NCI-H2029 treated with DMSO at 0.1 percent for 48 hours (cell line): ENCODE measurements at places on chromosomes 12 and 14.

DNA sequence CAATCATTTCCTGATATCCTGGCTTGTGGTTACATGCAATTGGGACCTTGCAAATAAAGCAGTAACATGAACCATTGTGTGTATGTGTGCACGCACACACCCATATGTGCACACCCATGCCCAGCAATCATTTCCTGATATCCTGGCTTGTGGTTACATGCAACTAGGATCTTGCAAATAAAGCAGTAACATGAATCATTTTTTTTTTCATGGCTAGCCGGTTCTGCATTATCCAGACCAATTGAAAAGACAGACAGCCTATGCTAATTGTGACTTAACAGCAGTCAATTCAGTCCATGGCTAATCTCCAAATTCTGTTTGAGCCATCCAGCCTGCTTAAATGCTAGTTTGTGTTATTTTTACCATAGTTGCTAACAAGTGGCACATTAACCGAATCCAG lies 134.3 kb downstream of the TTC7B start:
- DNase-seq: no peak

- no peak for DNase-seq
Observed at GRCh38 chr14:93715279-93715927, 72.9 kb downstream of the PRIMA1 start.

GRCh38 chr12:80708259-80708974 lies 983 bp downstream of the MYF6 start:
- no peak for DNase-seq

DNA sequence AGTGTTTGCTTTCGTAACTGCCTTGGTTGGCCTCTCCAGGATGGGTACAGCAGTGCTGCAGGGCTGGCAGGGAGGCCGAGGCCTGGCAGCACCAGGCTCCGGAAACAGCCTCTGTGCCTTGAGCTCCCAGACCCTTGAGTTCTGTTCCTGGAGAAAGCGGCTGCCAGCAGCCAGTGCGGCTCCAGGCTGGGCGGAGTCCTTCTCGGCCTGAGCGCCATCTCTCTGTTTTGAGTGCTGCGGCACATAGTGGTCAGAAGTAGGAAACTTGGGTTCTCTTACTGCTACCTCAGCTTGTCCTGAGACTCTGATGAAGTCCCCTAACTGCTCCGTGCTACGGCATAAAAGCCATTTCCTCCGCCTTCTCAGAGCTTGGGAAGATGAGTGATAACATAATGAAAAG lies 65.9 kb downstream of the KCNA1 start:
- DNase-seq: no peak

GRCh38 chr12:65787056-65787865 lies 37.0 kb upstream of the HMGA2 start:
- DNase-seq: no peak

DNA sequence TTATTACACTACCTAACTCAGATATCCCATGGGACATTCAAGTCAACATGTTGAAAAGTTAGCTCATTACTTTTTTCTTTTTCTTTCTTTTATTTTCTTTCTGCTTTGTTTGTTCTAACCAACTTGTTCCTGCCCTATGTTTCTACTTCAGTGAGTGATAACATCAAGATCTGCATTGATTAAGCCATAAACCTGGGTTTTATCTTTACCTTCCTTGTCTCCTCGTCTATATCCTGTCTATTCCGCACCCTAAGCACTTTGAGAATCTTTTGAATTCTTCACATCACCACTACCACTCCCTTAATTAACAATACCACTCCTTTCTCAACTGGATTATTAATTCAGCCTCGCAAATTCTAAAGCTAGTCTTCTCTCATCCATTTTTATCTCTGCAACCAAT lies 81.9 kb upstream of the AVPR1A start:
- DNase-seq: no peak

DNA sequence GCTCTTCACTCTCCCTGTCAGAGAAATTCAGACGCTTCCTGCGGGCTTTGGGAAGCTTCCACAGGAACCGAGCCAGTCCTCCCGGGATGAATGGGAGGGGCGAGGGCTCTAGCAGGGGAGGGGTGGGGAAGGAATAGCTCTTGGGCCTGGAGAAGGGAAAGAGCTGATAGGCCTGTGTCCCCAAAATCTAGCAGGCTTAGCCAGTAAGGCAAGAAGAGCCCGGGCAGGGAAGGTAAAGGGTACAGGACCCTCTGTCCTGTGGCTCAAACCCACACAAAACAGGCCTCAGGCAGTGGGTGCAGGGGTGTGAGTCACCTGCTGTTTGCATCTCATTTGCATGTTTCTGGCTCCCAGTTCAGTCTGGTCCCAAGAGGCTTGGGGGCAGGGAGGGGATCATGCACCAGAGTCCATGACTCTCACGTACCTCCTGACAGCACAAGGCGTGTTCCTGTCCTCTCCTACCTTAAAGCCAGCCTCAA lies 8.7 kb upstream of the SMUG1 start:
- DNase-seq: no peak

DNA sequence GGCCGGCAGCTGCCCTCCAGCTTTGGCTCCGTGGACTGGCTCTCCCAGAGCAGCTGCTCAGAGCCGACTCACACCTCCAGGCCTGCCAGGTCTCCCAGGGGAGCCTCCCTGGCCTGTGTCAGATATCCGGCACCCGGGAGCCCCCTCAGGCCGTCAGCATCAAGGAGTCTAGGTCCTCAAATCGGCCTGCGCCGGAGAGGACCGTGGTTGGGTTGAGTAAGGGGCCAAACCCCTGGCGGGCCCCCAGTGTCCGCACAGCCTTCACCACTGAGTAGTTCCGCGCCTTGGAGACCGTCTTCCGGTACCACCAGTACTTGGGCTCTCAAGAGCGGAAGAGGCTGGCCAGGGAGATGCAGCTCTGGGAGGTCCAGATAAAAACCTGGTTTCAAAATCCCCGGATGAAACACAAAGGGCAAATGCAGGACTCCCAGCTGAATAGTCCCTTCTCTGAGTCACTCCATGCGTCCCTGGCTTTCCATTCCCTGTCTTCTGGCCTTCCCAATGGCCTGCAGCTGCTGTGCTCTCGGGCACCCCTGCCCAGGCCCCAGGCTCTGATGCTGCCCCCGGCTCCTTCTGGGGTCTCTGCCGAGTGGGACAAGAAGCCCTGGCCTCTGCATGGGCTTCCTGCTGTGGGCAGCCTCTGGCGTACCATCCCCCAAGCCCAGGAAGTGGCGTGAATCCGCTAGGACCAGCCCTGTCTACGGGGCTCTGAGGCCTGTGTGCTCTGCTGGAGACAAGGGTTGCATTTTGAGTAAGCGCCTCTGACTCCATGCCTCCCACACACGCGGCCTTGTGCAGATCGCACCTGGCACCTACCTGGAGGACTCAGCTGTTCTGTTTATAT lies 245.1 kb upstream of the ATXN7L3B start:
- peak; percentile 20 for DNase-seq

GRCh38 chr12:112944024-112944690 lies 5.9 kb downstream of the OAS3 start:
- DNase-seq: no peak

- no peak for DNase-seq
Observed at GRCh38 chr12:115569345-115570068, 708.0 kb downstream of the MED13L start.

DNA sequence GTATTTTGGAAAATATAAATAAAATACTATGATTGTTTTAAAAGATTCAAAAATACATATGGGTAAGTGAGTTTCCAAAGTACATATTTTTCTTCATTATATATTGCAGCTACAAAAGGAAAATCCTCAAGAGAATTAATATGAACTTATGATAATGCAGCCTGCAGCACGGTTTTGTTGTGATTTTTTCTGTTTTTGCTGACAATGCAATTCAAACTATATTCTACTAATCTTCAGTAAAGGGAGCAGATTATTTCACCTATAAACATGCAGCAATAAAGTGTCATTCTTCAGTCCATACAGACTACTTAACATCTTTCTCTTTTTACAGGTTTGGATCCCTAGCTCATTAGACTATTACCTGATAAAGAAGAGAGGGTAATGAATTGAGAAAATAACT lies 582.1 kb upstream of the MGAT4C start:
- no peak for DNase-seq

GRCh38 chr12:131133015-131133905 lies 179.6 kb downstream of the ADGRD1 start:
- no peak for DNase-seq

DNA sequence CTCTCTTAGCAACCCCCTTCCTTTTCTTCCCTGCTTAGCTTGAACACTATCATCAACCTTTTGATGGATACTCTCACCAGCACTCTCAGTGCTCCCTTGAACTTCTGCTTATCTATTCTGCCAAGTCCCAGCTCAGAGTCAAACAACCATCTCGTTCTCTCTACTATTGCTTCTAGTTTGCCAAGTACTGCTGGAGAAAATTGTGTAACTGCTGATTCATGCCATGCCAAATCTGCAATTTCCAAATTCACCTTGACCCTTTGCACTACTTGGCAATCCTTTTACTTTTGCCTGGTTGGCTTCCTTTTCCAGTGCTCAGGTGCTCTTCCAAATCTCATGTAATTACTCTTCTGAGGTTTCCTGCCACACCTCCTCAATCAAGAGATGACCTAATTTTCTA lies 2.8 kb upstream of the CCDC196 start:
- no peak for DNase-seq

- DNase-seq: peak; percentile 79
Observed at GRCh38 chr12:109586385-109587296, 13.0 kb downstream of the MVK start.

GRCh38 chr12:130044991-130045621 lies 117.2 kb upstream of the FZD10 start:
- DNase-seq: peak; percentile 73

DNA sequence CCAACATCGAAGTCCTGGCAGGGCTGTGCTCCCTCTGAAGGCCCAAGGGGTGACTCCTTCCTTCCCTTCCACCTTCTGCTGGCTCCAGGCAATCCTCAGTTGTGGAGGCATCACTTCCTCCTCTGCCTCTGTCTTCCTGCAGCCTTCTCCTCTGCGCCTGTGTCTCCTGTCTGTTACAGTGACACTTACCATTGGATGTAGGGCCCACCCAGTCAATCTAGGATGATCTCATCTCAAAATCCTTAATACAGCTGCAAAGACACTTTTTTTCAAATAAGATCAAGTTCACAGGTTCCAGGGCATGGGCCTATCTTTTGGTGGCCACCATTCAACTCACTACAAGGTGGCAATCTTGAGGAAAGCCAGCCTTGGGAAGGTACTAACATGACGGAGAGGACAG lies 155.1 kb downstream of the ESRRB start:
- DNase-seq: no peak

DNA sequence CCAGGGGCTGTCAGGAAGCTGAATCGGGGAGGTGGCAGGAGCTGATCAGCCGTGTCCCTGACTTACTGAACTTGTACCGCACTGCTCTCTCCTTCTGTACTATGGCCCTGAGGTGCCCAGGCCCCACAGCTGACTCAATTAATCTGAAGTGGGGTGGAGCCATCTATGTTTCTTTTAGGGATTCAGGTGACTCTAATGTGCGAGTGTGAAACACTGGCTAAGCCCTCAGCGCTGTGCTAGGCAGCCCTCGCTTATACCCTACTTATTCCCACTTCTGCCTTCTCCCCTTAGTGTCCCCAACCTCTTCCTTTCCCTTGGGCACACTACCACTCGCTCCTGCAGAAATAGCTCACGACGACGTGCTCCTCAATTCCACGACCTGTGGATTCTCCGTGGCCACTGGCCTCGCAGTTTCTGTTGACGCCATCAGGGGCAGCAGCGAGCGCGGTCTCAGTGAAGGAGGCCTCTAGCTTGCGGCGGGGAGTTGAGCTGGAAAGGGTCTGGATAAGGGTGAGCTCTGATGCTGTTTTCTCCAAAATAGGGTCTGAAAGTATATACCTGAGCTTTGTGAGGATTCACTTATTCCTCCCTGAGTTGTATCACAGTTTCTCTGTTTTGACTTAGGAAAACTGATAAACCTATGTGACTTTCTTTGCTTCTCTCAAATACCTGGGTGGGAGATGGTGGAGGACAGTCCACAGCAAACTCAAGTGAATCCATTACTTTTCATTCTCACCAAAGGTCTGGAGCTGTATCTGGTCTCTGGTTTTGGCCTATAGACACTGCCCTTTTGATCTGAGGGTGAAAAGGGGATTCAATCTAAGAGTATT lies 167.6 kb downstream of the SLC41A2 start:
- DNase-seq: no peak

GRCh38 chr12:6280053-6280469 lies 30.4 kb upstream of the PLEKHG6 start:
- DNase-seq: no peak

- peak; percentile 37 for DNase-seq
Observed at GRCh38 chr12:46299851-46300250, 31.0 kb upstream of the SLC38A1 start.

GRCh38 chr12:104615048-104615561 lies 158.4 kb downstream of the CHST11 start:
- no peak for DNase-seq

DNA sequence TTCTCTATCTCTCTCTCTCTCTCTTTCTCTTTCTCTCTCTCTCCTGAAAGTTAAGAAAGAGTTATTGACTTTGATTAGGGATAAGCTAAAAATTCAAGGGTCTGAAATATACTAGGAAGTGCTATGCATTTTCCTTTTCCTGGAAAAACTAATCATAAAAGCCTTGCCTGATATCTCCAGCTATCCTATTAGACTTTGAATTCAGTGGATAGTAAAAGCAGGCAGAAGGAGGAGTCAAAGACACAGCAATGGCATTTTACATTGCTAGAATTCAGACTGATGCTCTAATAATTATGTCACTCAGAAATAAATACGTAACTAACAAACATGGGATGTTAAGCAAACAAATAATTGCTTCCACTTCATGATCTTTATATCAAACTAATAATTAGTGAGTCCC lies 272.0 kb downstream of the SSPN start:
- DNase-seq: no peak

- DNase-seq: no peak
Observed at GRCh38 chr14:69606258-69607184, 4.9 kb upstream of the SUSD6 start.

DNA sequence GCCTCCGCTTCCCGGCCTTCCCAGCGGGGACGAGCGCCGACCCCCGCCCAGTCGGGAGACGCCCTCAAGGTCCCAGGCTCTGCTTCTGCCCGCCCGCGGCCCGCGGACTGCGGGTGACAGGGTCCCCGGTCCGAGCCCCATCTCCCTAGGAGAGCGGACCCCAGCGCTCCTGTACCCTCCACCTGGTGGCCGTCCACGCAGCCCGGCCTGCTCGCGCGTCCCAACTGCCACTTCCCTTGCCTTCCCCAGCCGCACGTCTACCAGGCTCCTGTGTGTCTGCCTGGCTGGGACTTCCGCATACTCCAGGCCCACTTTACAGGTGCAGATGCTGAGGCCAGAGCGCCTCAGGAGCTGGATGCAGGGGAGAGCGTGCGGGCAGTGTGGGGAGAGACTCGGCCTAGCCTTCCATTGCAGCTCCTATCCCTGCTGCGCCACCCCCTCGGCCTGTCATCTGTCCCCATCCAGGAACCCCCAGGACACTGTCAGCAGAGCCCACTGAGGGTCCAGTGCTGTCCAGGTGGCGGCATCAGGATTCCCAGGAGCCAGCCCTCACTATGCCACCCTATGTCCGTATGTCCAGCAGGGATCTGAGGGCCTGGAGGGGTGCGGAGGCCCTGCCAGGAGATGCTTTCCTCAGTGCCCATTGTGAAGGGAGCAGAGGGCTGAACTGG lies 8.0 kb upstream of the ANKRD9 start:
- DNase-seq: no peak

- no peak for DNase-seq
Observed at GRCh38 chr12:49881415-49882247, 22.1 kb downstream of the FAIM2 start.

GRCh38 chr12:14249368-14249767 lies 116.1 kb upstream of the ATF7IP start:
- no peak for DNase-seq
